Caki2 (cell line): ENCODE measurements at places on chromosomes 3 and 15. TPM values are rescaled to one million over a fixed set of nuclear protein-coding genes. Genes with fewer than 3 reads are reported as not detected.

The SAMMSON gene
- 0.10 and 0.78 TPM in 2 replicates for total RNA-seq

The SHC4 gene
- 0.41 TPM in 1 of 2 replicates, not detected in the other for total RNA-seq

The CHRM5 gene
- not detected in 2 replicates for total RNA-seq

The CDCP1 gene
- total RNA-seq = 11.3 and 11.4 TPM in 2 replicates

The SMC4 gene
- 40.7 and 60.1 TPM in 2 replicates for total RNA-seq

The CHL1 gene
- total RNA-seq = 2.0 and 7.3 TPM in 2 replicates

DNA sequence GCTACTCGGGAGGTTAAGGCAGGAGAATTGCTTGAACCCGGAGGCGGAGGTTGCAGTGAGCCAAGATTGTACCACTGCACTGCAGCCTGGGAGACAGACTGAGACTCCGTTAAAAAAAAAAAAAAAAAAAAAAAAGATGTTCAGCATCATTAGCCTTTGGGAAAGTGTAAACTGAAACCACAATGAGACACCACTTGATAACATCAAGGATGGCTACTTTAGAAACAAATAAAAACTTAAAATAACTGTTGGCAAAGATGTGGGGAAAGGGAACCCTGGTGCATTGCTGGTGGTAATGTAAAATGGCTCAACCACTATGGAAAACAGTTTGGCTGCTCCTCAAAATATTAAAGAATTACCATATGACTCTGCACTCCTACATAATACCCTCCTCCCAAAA, 1.9 kb downstream of the LEO1 start:
- peak; percentile 42 for DNase-seq

DNA sequence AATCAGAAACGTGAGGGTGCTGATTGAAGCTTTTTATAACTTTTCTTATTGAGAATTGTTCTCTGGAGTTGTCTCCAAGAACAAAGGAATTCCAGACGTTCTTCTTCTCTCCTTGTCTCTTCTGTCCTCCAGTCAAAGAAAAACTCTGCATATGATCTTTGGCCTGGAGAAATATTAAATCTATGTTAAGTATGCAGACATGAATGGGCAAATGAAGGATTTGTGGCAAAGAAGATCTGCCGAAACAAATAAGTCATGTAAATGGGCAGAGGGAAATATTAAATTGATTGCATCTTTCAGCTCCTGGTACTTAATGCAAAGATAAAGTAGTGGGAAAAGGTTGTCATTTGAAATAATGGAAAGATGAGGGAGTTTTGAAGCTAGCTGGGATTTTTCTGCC, 74.9 kb downstream of the IGF1R start:
- DNase-seq = no peak

- DNase-seq = no peak
Observed at GRCh38 chr3:176120507-176120906, 1076.8 kb downstream of the TBL1XR1 start.

GRCh38 chr3:155231792-155232191, 61.7 kb downstream of the STRIT1 start:
- no peak for DNase-seq

DNA sequence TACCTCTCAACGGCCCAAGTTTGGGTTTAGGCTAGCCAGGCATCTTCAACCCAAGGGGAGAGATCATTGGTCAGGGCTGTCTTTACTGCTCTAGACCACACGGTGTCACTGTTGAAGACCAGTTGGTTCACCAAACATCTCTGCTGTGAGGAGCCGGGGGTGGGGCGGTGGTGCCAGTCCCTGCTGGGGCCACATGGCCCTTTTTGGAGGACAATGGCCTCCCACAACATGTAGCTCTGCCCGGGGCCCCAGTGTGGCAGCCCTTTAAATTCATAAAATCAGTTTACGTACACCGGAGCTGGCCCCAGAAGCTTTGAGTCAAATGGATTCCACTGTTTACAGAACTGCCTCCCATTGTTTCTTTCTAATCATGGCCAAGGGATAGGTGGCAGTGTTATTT, 19.1 kb upstream of the TM4SF18 start:
- DNase-seq = no peak

DNA sequence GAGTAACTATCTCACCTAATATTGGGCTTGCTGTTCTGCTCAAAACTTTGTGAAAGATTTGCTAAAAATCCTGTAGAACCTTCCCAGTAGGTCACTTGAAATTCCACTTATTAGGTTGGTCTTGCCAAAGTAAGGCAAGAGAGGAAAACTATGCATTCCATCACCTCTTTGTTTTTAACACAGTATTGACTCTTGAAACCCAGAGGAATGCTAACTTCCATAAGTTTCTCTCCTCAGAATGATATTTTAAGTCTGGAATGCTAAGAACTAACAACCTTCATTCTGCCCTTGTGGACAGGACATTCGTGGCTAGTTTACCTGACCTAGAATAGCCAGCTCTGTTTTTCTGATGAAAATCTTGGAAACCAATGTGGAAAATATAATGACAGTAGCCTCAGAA, 154.5 kb downstream of the TMCO5A start:
- no peak for DNase-seq

GRCh38 chr3:177894081-177894728, 642.0 kb upstream of the KCNMB2 start:
- no peak for DNase-seq

DNA sequence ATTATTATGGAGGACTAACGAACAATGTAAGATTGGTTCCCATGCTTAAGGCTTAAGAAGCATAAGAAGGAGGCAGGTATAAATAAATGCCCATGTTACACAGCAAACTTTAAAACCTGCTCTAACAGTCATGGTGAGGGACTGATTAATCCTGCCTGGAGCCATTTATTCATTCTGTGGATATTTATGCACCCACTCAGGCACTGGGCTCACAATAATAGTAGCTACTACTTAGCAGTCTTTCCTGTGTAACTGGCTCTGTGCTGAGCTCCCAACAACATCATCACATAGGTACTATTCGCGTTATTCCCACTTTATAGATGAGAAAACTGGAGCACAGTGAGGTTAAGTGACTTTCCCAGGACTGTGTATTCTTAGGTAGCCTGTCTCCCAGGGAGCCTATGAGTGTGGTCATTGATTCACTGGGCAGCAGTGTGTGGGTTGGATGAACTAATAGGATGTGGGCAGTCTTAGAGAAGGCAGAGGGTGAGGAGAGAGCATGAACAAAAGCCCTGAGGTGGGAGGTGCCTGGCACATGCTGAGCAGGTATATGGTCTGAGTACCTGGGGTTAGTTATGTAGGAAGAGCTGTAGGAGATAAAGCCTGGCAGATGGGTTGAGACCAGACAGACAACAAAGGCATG, 44.1 kb upstream of the UMPS start:
- DNase-seq = no peak

DNA sequence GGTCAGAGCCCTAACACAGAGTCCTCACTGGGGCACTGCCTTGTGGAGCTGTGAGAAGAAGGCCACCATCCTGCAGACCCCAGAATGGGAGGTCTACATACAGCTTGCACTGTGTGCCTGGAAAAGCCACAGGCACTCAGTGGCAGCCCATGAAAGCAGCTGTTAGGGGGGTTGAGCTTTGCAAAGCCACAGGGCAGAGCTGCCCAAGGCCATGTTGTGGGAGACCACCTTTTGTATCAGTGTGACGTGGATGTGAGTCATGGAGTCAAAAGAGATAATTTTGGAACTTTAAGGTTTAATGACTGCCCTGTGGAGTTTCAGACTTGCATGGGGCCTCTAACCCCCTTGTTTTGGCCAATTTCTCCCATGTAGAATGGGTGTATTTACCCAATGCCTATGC, 52.9 kb upstream of the TPRG1 start:
- no peak for DNase-seq

GRCh38 chr15:42604894-42605744, 29.7 kb downstream of the STARD9 start:
- no peak for DNase-seq

DNA sequence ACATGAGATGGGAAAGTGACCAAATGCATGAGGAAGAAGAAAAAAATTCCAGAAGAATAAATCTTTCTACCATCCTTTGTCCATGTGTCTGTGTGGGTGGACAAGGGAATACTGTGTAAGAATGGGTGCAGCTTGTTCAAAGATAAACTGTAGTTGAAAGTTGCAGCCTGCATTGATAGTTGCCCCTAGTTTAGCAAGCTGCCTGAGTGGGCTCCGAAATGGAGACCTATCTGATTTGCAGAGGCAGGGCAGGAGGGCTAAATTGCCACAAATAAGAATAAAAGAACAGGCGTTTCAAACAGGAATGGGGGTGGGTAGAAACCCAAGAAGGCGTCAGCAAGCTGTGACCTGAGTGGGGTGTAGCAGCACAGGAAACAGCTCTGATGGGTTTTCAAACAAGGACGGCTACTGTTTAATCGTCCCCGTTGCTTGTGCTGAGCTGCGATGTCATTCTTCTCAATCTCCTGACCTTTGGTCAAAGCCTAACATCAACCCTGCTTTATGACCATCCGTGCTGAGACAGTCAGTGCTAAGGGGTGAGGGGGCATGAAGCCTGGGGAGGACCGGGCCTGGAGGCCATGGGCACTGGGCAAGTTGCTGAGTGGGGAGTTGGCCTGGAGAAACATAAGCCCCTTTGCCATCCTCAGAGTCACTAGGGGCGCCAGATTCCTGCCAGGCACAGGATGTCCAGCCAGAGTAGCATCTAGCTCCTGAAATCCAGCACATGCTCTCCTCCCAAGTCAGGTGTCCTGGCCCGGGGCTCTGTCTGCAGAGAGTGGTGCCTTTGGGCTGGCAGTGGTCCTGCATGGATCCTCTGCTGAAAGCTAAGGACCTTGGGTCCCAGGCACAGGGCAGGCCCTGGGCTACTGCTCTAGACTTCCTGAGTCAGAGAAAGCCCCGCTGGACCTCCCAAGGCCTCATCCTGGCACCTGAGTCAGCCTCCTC, 19.2 kb upstream of the C15orf39 start:
- DNase-seq = no peak

DNA sequence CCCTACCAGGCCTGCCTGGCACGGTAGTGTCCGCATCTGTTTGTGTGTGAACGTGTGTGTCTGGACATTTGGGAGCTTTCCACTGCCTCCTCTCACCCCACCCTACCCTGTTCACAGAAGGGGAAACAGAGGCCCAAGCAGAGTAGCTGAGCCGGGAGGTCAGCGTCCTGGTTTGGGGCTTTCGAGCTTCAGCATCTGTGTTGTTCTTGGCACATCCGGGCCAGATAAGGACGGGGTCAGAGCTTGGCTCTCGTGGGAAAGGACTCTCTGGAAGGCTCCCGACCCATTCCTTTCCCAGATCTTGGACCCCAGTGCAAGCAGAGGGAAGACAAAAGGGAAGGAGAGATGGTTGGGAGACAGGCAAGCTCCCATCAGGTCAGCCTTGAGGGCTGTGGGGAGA, 6.3 kb upstream of the PTH1R start:
- DNase-seq = no peak

- no peak for DNase-seq
Observed at GRCh38 chr3:20696388-20697150, 510.6 kb upstream of the SGO1 start.

DNA sequence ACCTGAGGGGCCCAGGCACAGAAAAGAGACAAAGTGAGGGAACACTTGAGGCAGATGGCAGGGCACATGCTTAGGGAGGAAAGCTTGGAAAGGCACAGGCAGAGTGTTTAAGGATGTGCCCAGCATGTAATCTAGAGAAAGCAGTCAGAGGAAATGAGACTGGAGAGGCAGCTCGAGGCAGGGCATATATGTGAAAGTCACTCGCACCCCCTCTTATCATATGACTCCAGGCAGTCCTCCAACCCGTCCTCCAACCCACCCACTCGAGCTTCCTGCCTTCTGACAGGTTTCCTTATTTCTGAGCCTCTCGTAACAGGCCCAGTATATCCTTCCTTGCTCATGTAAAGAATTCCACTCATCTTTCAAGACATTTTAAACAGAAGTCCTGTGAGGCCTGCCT, 294.0 kb downstream of the SOX2 start:
- no peak for DNase-seq

GRCh38 chr3:88385090-88385489, 235.3 kb downstream of the C3orf38 start:
- no peak for DNase-seq

DNA sequence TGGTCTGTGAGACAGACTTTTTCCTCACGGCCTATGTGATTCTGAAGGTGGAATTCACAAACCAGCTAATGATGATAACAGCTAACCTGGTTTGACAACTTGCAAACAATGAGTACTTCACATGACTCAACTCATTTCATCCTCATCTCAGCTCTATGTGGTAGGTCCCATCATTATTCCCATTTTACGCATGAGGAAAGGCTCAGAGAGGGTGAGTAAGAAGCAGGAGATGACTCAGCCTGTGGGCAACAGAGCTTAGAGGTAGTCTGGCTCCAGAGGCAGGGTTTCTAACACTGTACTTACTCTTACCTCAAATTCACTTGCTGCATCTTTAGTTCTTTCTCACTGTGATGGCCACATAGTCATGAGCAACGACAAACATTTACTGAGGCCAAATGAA, 25.8 kb upstream of the PSMD6 start:
- peak; percentile 13 for DNase-seq

GRCh38 chr3:192851821-192852372, 65.8 kb downstream of the MB21D2 start:
- peak; percentile 96 for DNase-seq

GRCh38 chr3:65070968-65071367, 383.2 kb upstream of the ADAMTS9 start:
- DNase-seq = no peak

DNA sequence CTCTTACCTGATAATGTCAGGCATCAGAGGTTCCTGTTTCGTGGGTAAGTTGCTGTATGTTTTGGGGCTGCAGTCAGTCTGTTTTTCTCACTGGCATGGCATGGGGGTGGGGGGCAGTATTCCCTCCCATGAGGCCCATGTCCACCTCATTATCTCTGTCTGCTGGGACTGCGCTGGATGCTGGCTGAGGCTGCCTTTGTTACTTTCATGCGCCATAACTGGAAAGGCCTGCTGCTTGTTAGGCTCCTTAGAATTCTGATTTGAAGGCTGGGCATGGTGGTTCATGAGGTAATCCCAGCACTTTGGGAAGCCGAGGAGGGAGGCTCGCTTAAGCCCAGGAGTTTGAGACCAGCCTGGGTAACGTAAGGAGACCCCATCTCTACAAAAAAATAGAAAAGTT, 9.8 kb downstream of the APBA2 start:
- no peak for DNase-seq

DNA sequence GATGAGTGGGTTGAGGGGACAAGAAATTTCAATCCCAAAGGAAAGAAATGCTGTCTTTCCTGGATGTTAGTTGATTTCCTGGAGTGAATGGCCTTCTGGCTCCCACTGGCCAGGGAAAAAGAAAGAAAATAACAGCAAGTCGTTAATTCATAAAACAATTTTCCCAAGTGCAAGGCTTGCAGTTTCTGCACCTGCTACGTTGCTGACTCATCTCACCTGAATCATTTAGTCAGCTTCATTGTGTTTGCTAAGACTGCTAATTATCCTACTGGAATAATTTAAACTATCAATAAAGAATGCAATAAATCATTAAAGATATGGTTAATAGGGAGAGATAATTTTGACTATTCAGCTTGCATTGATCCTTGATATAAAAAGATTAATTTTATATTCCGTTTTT, 387.6 kb downstream of the ROBO2 start:
- DNase-seq = no peak

DNA sequence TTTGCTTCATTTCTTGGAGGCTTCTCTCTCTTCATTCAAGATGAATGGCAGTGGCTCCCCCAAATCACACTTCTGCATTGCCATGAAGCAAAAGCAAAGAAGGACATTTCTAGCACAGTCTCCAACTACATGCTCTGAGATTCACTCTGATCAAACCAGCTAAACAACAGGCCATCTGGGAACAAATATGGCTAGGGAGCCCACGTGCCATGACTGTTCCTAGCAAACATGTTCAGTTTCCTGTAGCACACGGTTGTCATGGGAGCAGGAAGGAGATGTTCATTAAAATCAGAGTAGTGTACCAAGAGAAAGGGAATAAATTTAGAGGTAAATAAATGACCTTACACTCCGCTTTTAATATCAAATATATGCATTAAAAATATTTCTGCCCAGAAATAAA, 327.3 kb downstream of the GBE1 start:
- no peak for DNase-seq
